RWPE2 (cell line): ENCODE measurements at places on chromosomes 7 and 10.

GRCh38 chr10:19922236-19922963 lies 106.2 kb downstream of the PLXDC2 start:
- no peaks in the 10 kb centered on the region for H3K36me3 ChIP-seq
- H3K27me3 ChIP-seq = no peaks in the 10 kb centered on the region
- peaks cover 55% of the 10 kb centered on the region for H3K4me1 ChIP-seq
- peak overlapping the region; percentile 91 for H3K27ac ChIP-seq
- no peak overlapping the region for H3K4me3 ChIP-seq
- no peak for DNase-seq

GRCh38 chr7:148191391-148192065 lies 399.0 kb upstream of the C7orf33 start:
- no peaks in the 10 kb centered on the region for H3K36me3 ChIP-seq
- H3K27ac ChIP-seq = no peak overlapping the region
- no peak for DNase-seq
- no peaks in the 10 kb centered on the region for H3K4me1 ChIP-seq
- no peaks in the 10 kb centered on the region for H3K27me3 ChIP-seq

DNA sequence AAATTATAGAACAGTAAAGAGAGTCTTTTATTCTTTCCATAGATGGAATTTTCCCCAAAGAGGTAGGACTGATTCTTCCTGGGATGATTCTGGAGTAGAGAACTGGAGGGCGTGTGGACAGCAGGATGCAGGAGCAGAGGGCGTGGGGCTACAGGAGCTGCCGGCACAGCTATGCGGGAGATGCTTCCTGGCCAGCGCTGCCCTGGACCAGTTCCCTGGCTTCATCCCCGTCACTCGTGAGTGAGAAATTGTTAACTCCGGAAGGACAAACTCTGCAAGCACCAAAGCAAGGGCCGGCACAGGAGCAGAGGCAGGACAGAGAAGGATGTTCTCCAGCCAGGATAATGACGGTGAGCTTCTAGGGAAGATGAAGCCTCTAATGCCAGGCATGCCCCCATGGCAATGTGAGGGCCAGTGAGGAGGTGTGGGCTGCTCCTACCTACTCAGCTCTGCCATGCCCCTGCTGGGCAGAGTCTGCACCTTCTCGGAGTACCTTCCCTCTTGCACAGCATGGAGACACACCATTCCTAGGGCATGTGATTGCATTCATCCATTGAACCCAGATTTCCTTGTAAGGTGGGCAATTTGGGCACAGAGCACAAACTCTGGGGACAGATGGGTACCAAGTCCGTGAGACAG lies 760.9 kb upstream of the IGFBP3 start:
- no peaks in the 10 kb centered on the region for H3K4me1 ChIP-seq
- H3K27ac ChIP-seq = no peak overlapping the region
- DNase-seq = no peak
- H3K36me3 ChIP-seq = no peaks in the 10 kb centered on the region
- no peaks in the 10 kb centered on the region for H3K27me3 ChIP-seq

GRCh38 chr7:141436139-141436538 lies 115.1 kb upstream of the AGK start:
- no peaks in the 10 kb centered on the region for H3K4me1 ChIP-seq
- H3K27me3 ChIP-seq = no peaks in the 10 kb centered on the region
- H3K27ac ChIP-seq = no peak overlapping the region

DNA sequence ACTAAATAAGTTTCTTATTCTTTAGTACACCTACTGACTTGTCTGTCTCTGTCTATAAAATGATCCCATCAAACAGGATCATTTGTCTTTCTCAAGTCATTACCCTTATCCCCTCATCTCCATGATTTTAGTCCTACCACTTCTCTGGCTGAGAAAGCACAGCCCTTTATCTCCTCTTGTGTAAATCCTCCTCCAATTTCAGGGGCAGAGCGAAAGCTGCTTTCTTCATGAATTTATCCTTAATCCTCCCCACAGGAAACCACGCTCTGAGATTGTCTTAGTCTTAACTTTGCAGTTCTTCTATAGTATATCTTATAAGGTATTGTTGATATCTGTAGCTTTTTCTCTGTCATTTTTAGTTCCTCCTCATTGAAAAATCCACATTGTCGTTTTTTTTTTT lies 239.7 kb upstream of the PLXDC2 start:
- H3K27me3 ChIP-seq = no peaks in the 10 kb centered on the region
- no peaks in the 10 kb centered on the region for H3K36me3 ChIP-seq
- H3K4me1 ChIP-seq = no peaks in the 10 kb centered on the region
- no peak overlapping the region for H3K4me3 ChIP-seq

DNA sequence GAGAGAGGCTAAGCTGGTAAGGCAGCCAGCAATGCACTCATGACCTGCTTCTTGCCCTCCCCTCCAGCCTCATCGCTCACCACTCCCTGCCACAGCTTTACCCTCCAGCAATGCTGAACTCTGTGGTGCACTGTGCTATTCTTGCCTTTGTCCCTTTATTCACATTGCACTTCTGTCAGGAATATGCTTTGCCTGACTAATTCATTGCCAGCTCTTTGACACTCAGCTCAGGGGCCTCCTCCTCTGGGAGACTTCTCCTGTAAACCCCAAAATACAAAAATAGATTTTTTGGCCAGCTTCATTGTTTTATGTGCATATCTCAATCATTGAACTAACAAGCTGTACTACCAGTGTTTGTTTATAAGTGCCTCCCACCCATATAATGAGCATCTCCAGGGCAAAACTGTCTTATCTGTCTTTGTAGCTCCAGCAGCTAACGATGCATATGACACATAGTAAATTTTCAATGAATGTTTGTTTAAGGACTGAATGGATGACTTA lies 8.2 kb downstream of the CNNM1 start:
- no peaks in the 10 kb centered on the region for H3K27me3 ChIP-seq
- no peak overlapping the region for H3K4me3 ChIP-seq
- DNase-seq = no peak

DNA sequence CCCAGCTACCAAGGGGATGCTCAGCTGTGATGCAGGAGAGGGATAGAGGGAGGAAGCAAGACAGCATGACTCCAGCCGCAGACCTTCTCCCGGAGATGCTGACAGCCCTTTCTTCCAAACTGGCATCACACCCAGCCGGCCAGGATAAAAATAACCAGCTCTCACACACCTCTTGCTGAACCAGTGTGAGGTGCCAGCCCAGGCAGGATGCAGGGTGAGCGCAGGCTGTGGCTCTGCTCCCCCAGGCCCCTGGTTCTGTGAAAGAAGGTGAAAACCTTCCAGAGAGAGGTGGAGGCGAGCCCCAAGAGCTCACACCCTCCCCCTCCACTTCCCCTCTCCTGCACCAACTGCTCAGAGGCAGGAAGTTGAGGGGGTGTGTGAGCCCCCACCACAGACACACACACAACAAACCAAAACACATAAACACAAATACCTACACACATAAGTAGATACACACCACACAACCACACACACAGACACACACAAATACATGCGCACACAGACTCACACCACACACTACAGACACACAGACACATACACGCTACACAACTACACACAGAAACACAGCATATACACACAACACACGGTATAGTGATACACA lies 4.0 kb downstream of the GPR15LG start:
- H3K4me1 ChIP-seq = peaks cover 17% of the 10 kb centered on the region
- DNase-seq = no peak
- peak overlapping the region; percentile 67 for H3K27ac ChIP-seq
- H3K36me3 ChIP-seq = no peaks in the 10 kb centered on the region

GRCh38 chr10:69303632-69304051 lies 25.3 kb downstream of the HK1 start:
- no peaks in the 10 kb centered on the region for H3K36me3 ChIP-seq
- H3K27me3 ChIP-seq = no peaks in the 10 kb centered on the region
- H3K4me3 ChIP-seq = no peak overlapping the region
- no peak overlapping the region for H3K27ac ChIP-seq
- H3K4me1 ChIP-seq = no peaks in the 10 kb centered on the region
- DNase-seq = no peak

GRCh38 chr10:60430017-60430416 lies 40.3 kb upstream of the ANK3 start:
- peak overlapping the region; percentile 57 for H3K27ac ChIP-seq
- no peaks in the 10 kb centered on the region for H3K27me3 ChIP-seq
- no peaks in the 10 kb centered on the region for H3K36me3 ChIP-seq
- no peak overlapping the region for H3K4me3 ChIP-seq
- no peak for DNase-seq

DNA sequence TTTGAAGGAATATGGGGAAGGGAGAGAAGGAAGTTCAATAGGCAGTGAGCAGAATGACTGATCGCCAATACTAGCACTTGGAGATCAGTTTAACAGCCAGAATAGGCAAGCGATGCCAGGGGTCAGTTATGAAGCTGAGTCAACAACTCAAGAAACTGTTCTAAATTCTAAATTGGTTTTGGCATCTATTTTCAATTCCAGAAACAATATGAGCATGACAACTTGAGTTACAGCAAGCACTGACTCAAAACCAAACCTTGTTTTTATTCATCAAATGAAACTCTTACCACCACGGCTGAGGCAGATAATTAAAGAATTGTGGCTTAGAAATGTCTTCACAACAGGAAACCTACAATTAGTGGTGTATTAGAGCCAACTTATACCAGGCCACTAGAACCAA lies 180.5 kb upstream of the ASAH2 start:
- peaks cover 7% of the 10 kb centered on the region for H3K4me1 ChIP-seq
- H3K36me3 ChIP-seq = no peaks in the 10 kb centered on the region
- no peak for DNase-seq
- H3K27ac ChIP-seq = peak overlapping the region; percentile 0
- H3K4me3 ChIP-seq = no peak overlapping the region
- no peaks in the 10 kb centered on the region for H3K27me3 ChIP-seq

DNA sequence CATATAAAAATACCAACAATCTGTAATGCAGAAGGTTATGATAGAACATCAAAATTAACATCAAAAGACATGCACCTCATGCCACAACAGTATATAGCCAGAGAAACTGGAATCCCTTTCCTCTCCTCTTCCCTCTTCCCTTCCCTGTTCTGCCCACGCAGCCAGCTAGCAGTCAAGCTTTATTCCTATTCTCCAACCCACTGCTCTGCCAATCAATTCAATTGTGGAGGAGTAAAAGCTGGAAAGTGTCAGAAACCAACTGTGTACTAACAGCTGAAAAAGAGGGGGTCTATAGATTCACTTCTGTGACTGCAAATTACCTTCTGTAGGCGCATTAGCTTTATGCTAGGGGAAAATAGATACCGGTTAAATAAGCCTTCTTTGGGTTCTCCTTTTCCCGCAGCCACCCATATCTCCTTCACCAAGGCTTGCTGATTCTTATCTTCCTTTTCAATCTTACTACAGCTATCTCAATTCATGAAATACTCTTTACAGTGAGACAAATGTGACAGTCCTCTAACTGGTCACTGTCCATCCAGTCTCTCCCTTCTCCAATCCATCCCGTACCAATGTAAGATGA lies 16.3 kb downstream of the ABI1 start:
- H3K4me1 ChIP-seq = peaks cover 9% of the 10 kb centered on the region
- H3K27ac ChIP-seq = peak overlapping the region; percentile 21
- H3K27me3 ChIP-seq = no peaks in the 10 kb centered on the region
- H3K4me3 ChIP-seq = no peak overlapping the region

DNA sequence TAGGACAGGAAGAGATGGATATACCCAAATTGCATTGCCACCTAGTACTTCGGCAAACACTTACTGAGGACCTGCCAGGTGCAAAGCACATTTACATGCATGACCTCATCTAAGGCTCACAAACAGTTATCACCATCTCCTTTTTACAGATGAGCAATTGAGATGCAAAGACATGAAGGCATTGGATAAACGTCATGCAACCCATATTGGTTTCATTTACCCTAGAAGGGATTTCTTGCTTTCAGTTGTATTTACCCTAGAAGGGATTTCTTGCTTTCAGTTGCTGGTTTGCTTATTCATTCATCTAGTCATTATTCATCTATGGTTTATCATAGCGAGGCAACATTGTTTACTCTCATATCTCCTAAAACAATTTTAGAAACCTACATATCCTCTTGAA lies 52.2 kb downstream of the STEAP1B start:
- H3K27ac ChIP-seq = no peak overlapping the region
- DNase-seq = no peak
- H3K36me3 ChIP-seq = no peaks in the 10 kb centered on the region
- no peaks in the 10 kb centered on the region for H3K27me3 ChIP-seq
- peaks cover 17% of the 10 kb centered on the region for H3K4me1 ChIP-seq

DNA sequence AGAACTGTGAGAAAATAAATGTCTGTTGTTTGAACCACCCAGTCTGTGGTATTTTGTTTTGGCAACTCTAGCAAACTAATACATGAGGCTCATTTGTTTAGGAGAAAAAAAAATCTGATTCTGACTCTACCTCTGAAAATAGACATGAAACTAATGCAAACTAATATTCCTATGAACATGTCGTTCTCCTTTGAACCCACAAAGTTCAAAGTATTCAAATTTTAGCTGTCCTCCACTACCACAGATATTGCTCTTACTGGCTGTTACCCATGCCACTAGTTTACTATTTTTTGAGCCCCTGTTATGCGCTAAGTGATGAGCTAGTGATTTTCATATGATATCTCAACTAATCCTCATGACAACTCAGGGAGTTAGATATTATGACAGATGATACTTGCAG lies 58.8 kb upstream of the ZNF804B start:
- no peak overlapping the region for H3K4me3 ChIP-seq
- no peaks in the 10 kb centered on the region for H3K4me1 ChIP-seq
- no peak overlapping the region for H3K27ac ChIP-seq
- no peak for DNase-seq
- no peaks in the 10 kb centered on the region for H3K36me3 ChIP-seq

DNA sequence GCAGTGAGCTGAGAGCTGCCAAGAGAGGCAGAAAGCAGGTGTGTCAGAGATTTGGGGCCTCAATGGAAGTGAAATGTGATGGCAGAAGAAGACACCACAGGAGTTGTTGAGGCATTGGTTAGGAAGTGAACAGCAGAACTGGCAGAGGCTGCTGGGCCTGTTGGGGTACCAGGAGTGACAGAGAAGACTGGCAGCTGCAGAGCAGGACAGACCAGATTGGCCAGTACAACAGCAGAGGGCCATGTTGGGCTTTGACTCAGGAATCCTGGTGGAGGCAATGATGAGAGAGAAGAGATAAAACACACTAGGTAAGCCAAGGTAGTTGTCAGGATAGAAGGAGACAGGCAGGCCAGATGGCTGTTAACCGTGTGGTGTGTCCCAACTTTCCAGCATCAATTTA lies 19.9 kb upstream of the HERPUD2 start:
- no peaks in the 10 kb centered on the region for H3K36me3 ChIP-seq
- no peak overlapping the region for H3K27ac ChIP-seq
- DNase-seq = no peak
- H3K4me1 ChIP-seq = no peaks in the 10 kb centered on the region
- no peaks in the 10 kb centered on the region for H3K27me3 ChIP-seq

- H3K27me3 ChIP-seq = no peaks in the 10 kb centered on the region
- H3K36me3 ChIP-seq = no peaks in the 10 kb centered on the region
- H3K4me3 ChIP-seq = no peak overlapping the region
- no peak for DNase-seq
Observed at GRCh38 chr10:11562888-11563287, 48.6 kb downstream of the USP6NL start.

- no peak for DNase-seq
- H3K27ac ChIP-seq = no peak overlapping the region
- no peaks in the 10 kb centered on the region for H3K4me1 ChIP-seq
- no peaks in the 10 kb centered on the region for H3K36me3 ChIP-seq
- no peaks in the 10 kb centered on the region for H3K27me3 ChIP-seq
Observed at GRCh38 chr10:11678074-11678793, 63.9 kb upstream of the ECHDC3 start.

GRCh38 chr7:2663121-2663886 lies 24.7 kb upstream of the AMZ1 start:
- no peaks in the 10 kb centered on the region for H3K36me3 ChIP-seq
- H3K4me3 ChIP-seq = no peak overlapping the region
- no peaks in the 10 kb centered on the region for H3K27me3 ChIP-seq

GRCh38 chr7:47333959-47334358 lies 248.0 kb downstream of the TNS3 start:
- peaks cover 9% of the 10 kb centered on the region for H3K4me1 ChIP-seq
- H3K4me3 ChIP-seq = no peak overlapping the region
- peaks cover 14% of the 10 kb centered on the region for H3K36me3 ChIP-seq
